ENCODE measurements at places on chromosomes 4 and X.

DNA sequence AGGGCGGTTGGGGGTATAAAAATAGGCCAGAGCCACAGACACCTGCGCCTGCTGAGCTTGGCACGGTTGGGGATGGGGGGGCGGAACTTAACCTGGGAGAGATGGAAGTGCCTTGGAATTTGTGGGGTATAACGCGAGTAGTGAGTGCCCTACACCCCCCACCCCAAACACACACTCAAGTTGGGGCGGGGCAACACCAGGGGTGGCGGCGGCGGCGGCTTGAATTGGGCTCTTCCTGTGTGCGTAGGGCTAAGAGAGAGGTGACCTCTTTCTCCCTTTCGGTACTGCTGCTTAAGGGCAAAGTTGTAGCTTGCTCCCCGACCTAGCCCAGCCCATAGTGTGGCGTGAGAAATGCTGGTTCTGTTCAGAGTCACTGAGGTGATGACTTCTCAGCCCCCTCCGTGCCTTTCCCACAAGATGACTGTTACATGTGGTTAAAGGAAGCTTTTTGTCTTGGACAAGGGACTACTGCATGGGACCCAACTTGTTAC is 839 bp downstream of the STK26 start:
- DNase-seq: peak; percentile 17

GRCh38 chrX:127908384-127908783 is 143.8 kb downstream of the ACTRT1 start:
- DNase-seq: no peak

GRCh38 chr4:23805450-23805851 is 84.4 kb downstream of the PPARGC1A start:
- DNase-seq: peak; percentile 22

- DNase-seq: no peak
Measured at GRCh38 chr4:89616382-89616781, 220.6 kb downstream of the SNCA start.

DNA sequence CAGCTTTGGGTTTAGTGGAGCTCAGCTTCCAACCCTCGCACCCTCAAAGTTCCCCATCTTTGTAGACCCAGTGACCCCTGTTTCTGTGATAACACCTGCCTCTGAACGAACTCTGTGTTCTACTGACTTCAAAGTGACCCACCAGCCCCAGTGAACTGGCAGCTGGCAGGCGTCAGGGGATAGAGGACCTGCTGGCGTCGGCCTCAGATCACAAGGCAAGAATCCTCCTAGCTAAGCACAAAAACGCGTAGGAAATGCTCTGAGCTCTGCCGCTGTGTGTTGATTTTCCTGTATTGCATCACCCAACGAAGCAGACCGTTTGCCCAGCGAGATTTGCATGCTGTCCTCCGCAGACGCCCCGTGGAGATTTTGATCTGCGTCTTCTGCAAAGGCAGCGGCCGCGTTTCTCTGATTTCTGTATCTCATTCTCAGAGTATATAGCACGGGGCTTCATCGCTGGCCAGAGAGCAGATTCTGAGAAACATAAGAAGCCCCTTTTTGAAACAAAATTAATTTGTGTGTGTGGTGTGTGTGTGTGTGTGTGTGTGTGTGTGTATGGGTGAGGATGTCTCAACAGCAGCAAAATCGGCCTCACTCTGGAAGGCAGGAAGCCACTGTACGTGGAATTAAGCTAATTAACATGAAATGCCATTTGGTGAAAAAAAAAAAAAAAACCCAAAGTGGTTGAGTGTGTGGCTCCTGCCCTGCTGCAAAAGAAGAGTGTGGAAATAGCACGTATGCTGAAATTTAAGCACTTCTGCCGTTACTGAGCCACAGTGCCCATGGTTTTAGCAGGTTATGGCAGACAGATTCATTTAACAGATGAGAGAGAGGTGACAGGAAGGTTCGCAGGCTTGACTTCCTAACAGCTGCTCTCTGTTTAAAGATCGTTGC is 29.2 kb upstream of the ASMTL start:
- DNase-seq: peak; percentile 49

DNA sequence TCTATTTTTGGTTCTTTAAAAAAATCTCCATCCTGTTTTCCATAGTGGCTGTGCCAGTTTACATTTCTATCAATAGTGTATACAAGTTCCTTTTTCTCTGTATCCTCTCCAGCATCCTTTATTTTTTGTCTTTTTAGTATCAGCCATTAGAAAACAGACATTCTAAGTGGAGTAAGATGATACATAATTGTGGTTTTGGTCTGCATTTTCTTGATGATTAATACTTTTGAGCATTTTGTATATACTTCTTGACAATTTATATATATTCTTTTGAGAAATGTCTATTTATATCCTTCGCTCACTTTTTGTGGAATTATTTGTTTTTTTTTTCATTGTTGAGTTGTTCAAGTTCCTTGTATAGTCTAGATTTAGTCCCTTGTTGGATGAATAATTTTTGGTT is 382.2 kb upstream of the SPOCK3 start:
- DNase-seq: no peak

DNA sequence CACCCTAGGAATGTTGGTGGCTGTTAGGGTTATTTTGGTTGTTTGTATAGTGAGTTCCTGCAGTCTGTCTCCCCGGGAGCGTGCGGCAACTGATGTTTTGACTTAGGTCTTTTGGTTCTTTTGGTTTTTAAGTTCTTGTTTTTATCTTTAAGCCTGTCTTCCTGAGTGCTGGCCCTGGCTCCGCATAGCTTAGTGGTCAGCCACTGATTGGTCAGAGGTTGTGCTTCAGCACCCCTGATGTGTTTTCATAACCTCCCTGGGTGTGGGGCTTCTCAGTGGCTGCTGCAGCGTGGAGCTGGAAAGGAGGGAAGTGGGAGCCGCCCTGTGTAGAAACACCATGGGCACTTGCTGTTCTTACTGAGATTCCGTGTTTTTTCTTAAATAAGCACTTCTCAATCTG is 5.1 kb downstream of the PIGG start:
- DNase-seq: no peak

All from fibroblast of mammary gland (primary cell).